Activated T-helper 2 cell treated with anti-CD3 and anti-CD28 coated beads, Interferon-gamma antibody, Interleukin-2, Interleukin-4, amounts not matched to agents 10 μg/mL and 5 μg/mL and 100 μg/mL, durations not matched to agents 14 hours and 24 hours and 36 hours (primary cell): ENCODE measurements at places on chromosomes 3 and 15. TPM values are rescaled to one million over a fixed set of nuclear protein-coding genes. Genes with fewer than 3 reads are reported as not detected.

AMOTL2 gene
- not detected in 2 replicates for total RNA-seq

PLD1 gene
- 1.0 and 1.1 TPM in 2 replicates for total RNA-seq

TP63 gene
- 5.1 and 5.6 TPM in 2 replicates for total RNA-seq

TSPAN3 gene
- total RNA-seq, result 37.8 and 40.1 TPM in 2 replicates

GOLGA8G gene
- total RNA-seq, result not detected in 2 replicates

TTC21A gene
- total RNA-seq, result 0.55 TPM in 2 replicates

GJD2 gene
- not detected in 2 replicates for total RNA-seq

MRPL3 gene
- 149 and 157 TPM in 2 replicates for total RNA-seq

GORASP1 gene
- total RNA-seq, result 31.8 and 32.6 TPM in 2 replicates

ITGB5 gene
- 3.3 and 4.3 TPM in 2 replicates for total RNA-seq

PRSS50 gene
- total RNA-seq, result not detected in 2 replicates

NR1I2 gene
- total RNA-seq, result 0.11 TPM in 2 replicates

PATL2 gene
- total RNA-seq, result 15.3 and 16.9 TPM in 2 replicates

GNL3 gene
- total RNA-seq, result 226 and 235 TPM in 2 replicates

TGM4 gene
- total RNA-seq, result not detected in 2 replicates

DPPA4 gene
- not detected in 2 replicates for total RNA-seq

GOLGA8H gene
- 0.37 and 0.76 TPM in 2 replicates for total RNA-seq
